Tibial nerve (tissue), 4 donors: ENCODE measurements at places on chromosomes 6 and 20. TPM values are rescaled to one million over a fixed set of nuclear protein-coding genes. Genes with fewer than 3 reads are reported as not detected.

- no peak for DNase-seq
Observed at GRCh38 chr6:14705841-14706377, 540.0 kb upstream of the JARID2 start.

The KCNK5 gene
- total RNA-seq, result 16.7 TPM

DNA sequence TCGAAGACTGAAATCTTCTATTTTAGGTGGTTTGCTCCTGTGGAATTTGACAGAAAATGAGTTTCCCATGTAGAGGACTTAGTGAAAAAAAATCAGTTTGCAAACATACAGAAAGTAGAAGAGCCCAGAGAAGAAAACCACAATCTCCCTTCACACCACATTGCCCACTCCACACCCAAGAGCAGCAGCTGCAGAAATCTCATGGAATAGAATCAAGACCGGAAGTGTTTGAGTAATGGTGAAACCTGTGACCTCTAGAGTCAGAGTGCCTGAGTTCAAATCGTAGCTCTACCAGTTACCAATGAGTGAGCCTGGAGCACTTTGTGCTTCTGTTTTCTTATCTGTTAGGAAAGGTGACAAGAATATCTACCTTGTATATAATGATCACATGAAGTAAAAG lies 4.6 kb downstream of the SIRPG start:
- DNase-seq, result no peak

GRCh38 chr6:143513410-143513809 lies 1.9 kb upstream of the FUCA2 start:
- DNase-seq, result no peak

GRCh38 chr6:22681761-22682160 lies 112.4 kb downstream of the HDGFL1 start:
- DNase-seq, result no peak

DNA sequence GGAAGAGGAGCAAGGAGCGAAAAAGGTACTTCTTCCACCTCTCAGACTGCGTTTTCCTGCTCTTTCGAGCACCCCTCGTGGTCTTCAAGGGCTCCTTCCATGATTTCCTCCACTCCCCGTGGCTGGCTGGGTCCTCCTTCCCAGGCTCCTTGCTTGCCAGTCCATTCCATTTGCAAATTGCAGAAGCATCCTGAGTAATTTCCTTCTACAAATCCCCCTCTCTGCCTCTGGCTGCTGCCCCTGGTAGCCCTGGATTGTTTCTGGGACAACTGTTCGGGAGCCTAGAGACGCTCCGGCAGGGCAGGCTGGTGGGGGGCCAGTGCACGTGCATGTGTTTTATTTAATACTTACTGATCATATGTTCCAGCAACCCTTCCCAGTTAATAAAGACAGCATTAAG lies 173.1 kb downstream of the ZMYND8 start:
- no peak for DNase-seq

DNA sequence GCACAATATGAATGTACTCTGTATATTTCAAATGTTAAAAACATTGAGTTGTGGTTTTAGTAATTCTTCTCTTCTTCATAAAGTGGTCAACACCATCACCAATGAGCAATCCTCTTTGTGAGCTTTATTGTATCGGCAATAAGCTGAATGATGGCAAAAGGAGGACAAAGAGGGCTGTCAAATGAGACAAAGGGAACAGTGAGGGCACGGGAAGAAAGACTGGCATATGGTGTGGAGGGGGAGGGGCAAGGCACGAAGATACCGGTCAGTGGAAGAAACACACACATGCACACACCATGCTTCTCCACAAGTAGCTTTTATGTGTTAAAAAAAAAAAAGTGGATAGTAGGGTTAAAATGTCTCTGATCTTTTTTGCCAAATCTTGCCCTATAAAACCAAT lies 506.8 kb upstream of the CITED2 start:
- DNase-seq, result no peak

The COL9A1 gene
- 2.3 TPM for total RNA-seq

GRCh38 chr20:58749979-58750378 lies 57.4 kb downstream of the NPEPL1 start:
- no peak for DNase-seq
